Stimulated activated CD4-positive, alpha-beta T cell treated with anti-CD3 and anti-CD28 coated beads, Interleukin-12 subunit alpha, Interleukin-12 subunit beta, amount 100 ng/mL, for 24 hours (primary cell): ENCODE measurements at places on chromosomes 16 and 17.

- DNase-seq, result no peak
Observed at GRCh38 chr17:17739388-17740066, 58.3 kb downstream of the RAI1 start.

- no peak for DNase-seq
Observed at GRCh38 chr16:63323722-63324705, 1287.8 kb upstream of the CDH8 start.

DNA sequence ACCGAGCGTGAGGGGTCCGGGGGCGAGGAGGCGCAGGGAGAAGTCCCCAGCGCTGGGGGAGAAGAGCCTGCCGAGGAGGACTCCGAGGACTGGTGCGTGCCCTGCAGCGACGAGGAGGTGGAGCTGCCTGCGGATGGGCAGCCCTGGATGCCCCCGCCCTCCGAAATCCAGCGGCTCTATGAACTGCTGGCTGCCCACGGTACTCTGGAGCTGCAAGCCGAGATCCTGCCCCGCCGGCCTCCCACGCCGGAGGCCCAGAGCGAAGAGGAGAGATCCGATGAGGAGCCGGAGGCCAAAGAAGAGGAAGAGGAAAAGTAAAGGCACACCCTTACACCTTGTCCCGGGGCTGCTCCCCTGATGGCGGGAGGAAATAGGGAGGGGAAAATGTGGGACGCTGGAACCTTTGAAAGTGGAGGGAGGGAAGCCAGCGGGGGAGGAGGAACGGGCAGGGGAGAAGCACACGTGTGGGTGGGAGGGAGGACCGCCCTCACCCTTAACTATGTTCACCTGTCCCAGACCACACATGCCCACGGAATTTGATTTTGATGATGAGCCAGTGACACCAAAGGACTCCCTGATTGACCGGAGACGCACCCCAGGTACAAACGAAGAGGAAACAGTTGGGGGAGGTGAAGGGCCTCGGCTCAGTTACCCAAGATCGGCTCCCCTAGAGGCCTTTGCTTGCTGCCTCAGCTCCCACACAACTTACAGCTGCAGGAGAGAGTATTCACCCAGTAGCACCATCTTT is 916 bp downstream of the PAGR1 start:
- no peak for DNase-seq

DNA sequence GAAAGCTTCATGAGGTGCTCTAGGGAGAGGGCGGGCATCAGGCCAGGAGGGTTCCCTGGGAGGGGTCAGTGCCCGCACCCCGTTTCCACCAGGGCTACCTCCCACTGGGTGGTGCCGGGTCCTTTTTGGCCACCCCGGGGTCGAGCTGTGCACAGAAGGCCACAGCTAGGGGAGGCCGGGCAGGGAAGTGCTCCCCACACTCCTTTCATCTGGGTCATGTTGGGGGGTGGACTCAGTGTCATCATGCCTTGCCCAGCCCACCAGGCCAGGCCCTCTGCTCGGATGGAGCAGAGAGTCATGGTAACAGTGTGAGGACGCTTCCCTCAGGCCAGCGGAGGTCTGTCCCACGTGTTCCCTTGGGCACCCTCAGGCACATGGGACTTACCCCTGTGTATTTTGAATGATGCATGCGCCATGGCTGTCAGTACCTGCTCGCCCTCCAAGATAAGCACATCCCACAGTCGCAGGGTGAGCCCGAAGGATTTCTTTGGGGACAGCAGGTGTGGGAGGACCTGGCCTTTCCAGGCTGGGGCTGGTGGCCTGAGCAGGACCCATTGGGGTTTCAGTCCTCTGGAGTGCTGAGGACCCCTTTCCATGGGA is 46.4 kb downstream of the TNFRSF13B start:
- no peak for DNase-seq

DNA sequence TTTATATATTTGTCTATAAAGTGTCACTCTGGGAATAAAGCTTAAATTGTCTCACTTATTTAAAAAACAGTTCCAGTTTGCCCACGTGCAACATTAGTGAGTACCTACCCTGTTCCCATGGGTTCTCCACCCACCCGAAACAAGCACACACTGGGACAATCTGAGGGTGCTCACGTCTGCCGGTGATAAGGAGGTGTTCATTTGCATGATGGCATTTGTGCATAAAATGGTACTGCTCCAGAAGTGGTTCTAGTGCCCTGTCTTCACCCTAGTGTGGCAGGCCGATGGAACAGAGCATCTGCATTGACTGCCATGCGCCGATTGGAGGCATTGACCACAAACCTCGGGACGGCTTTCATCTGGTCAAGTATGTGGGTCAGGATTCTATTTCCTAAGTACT is 35.6 kb upstream of the ENDOV start:
- DNase-seq, result no peak

DNA sequence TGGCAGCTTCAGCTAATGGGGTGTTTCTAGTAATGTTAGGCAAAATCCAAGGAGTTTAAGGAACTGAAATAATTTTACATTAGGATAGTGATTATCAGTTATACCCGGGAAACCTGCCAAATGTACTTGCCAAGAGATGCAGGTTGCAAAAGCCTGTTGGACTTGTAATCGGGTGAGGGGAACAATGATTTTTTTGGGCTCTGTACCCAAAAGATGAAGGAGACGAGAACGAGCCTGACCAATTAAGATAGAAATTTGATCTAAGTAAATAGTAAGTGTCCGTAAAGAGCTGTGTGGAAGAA is 56.3 kb upstream of the ARL4D start:
- no peak for DNase-seq

DNA sequence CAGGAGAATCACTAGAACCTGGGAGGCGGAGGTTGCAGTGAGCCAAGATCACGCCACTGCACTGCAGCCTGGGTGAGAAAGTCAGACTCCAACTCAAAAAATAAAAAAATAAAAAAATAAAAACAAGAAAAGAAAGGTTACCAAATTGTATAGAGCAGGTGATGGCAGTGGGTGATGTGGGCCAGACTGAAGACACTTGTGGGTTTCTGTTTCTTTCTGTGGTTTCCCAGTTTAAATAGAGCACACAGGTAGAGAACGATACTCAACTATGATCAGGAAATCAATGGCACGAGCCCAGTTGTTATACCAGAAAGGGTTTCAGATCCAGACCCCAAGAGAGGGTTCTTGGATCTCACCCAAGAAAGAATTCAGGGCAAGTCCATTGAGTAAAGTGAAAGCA is 32.6 kb downstream of the NUBP1 start:
- no peak for DNase-seq

GRCh38 chr16:23859713-23860269 is 24.0 kb downstream of the PRKCB start:
- no peak for DNase-seq
